ENCODE measurements at places on chromosomes 7 and 10. TPM values are rescaled to one million over a fixed set of nuclear protein-coding genes. Genes with fewer than 3 reads are reported as not detected.

NPFFR1 gene
- not detected for total RNA-seq

MACC1 gene
- total RNA-seq: 16.1 TPM

LIPK gene
- total RNA-seq: not detected

CFTR gene
- 6.6 TPM for total RNA-seq

SLC26A3 gene
- total RNA-seq: 2.0 TPM

GJD4 gene
- 0.24 TPM for total RNA-seq

GNGT1 gene
- total RNA-seq: not detected

DNA sequence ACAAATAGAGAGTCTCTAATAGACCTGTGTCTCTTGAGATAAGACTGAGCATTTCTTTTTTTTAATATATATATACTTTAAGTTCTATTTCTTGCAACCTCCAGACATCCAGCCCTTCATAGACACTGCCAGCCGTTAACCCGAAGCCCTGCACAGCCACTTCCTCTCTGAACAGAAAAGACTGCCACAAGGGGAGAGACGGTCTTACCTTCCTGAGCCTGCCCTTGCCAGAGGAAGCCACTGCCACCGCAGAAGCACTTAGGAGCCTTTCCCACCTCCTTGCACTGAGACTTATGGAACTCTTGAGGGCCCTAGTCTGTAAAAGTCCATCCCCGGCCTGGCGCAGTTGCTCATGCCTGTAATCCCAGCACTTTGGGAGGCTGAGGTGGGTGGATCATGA is 31.8 kb upstream of the PRSS1 start:
- no peak for DNase-seq

DNA sequence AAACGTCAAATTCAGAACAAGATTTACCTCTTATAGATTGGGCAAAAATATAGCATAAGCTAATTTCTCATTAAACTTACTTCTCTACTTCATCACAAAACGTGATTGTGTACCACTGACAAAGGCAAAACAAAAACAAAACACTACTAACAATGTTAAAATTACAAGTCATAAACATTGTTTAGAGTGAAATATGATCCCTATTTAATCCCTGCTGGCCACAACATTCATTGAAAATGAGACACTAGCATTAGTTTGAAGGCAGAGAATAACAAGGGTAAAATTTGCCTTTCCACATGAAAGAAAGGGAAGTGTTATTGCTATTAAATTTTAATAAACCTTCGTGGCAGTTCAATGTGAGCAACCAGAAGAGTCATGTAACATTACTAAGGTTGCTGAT is 45.0 kb downstream of the SEMA3A start:
- no peak for DNase-seq

- DNase-seq: no peak
These were observed 46.9 kb downstream of the MINDY3 start for GRCh38 chr10:15813415-15813814.

GRCh38 chr10:106991091-106991490 is 173.4 kb downstream of the SORCS1 start:
- no peak for DNase-seq

- DNase-seq: no peak
These were observed 22.5 kb downstream of the CCDC186 start for GRCh38 chr10:114151486-114151885.

DNA sequence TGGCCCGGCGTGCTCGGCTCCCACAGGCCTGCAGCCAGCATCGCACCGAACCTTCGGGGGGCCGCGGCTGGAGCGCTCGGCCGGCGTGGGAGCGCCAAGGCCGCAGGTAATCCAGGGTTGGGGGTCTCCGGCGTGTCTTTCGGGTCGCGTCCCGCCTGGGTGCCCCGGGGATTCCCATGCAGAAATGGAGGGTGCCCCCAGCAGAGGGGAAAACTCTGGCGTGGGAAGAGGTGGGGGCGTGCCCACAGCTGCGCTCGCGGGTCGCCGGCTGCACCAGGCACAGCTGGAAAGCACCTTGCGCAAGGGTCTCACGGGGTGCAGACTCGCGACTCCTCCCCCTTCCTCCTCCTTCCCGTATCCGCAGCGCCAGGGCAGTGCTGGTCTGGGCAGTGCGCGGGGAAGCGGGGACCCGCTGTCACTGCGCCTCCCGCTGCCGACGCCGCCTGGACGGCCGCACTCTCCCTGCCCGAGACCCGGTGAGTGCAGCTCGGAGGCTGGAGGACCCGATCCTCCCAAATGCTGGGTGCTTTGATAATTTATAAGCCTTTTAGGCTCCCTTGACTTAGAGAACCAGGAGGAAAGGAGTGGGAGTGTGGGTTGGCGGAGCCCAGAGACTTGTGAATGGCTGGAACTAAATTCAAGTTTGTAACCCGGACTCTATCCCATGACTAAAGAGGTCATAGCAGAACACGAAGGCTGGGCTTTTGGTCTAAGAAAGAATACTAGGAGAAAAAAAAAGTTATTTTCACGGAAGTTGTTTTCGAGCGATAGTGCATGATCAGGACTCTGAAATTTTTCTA is 489 bp downstream of the MAP3K8 start:
- peak; percentile 66 for DNase-seq

DNA sequence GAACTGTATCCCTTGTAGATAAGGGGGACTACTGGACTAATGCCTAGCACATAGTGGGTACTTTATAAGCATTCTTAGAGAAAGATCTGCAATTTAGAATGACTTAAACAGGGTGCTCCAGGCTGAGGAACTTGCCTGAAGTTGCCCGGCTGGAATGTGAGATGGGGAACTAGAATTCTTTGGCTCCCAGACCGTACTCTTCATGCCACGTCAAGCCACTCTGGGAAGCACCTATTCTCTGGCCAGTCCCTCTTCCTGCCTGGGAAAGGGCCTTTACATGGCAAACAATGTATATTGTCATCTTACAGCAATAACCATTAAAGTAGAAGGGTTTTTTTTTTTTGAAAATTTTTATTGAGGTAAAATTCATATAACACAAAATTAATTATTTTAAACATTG is 34.5 kb downstream of the ATXN7L1 start:
- DNase-seq: no peak

- DNase-seq: no peak
These were observed 145.9 kb downstream of the PRKAG2 start for GRCh38 chr7:151731022-151731441.

GRCh38 chr10:113867904-113868303 is 13.4 kb downstream of the NHLRC2 start:
- DNase-seq: no peak

- no peak for DNase-seq
These were observed 496.8 kb upstream of the AKR1E2 start for GRCh38 chr10:4329225-4329624.

GRCh38 chr7:24939416-24939815 is 40.6 kb downstream of the OSBPL3 start:
- no peak for DNase-seq

DNA sequence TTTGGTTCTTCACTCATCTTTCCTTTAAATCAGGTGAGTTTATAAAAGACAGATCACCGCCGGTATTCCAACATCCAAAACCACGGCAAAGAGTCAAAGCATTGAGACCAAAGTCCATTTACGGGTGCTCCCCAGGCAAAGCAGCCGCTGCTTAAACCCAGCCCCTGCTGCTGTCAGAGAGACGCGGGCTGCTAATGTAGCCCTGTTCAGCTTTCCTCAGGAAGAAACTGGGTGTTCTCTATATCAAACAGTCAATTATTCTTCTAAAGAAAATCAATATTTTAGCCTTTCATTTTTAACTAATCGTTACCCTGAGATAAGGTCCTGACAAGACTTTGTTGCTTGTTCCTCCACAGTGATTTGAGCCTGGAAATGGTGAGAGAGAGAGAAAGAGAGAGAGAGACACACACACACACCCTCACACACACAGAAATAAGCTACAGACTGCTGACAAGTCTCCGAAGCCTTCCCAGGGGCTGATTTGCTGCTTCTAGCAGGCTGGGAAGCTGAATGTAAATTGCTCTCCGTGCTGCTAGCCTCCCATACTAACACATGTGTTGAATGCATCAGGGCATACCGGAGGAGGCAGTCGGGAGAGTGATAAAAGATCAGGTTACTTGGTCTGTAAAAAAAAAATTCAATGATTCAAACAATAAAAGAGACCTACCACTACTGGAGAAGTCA is 183.0 kb upstream of the ANK3 start:
- DNase-seq: peak; percentile 20

DNA sequence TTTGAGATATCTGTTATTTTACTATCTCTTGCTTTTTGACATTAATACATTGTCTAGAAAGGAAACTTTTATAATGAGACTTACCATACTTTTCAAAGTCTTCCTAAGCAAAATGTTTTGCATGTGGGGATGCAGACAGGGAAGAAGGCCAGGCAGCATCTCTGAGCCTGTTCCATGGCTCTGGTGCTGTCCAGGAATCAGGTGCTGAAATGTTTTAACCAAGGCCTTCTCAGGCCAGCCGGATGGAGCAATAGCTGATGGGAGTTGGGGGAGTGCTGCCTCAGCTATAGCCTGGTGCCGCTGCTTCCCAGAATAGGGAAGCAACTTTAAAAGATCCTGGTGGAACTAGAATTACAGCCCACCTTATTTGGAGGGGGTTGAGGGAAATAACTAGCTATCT is 38.5 kb downstream of the CRTAC1 start:
- DNase-seq: peak; percentile 50

GRCh38 chr7:15687546-15688278 is 1.2 kb upstream of the MEOX2 start:
- DNase-seq: no peak

DNA sequence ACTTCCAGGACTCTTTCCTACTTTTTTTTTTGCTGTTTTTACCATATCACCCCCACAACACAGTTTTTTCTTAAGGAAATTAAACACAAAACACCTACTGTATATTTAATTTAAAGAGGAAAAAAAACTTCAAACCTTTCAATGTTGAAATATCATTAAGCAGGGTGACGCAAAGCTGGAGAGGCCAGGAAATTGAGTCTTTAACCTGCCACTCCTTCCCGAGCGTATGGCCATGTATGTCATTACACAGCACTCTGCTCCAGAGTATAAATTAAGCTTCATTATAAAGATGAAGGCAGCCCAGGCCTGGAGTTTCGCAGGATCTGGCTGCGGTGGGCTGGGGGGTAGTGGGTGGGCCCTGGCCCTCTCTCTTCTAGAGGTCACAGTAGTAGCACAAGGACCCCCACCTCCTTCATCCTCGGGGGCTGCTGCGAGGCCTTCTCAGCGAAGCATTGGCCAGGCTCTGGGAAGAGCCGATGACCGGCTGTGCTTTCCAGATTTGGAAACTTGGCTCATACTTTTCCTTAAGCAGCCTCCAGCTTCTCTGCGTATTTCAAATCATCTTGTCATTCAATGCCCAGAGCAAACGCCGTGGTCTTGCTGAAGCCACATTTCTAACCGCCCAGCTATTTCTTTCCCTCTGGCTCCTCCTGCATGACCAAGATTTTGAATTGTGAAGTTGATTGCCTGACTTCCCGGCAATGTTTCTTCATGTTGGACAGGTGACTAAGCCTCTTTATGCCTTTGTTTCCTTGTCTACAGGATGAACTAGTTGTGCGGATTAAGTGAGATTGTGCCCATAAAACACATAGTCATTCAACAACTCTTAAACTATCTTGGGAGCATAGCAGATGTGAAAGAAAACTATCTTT is 765.1 kb downstream of the SUGCT start:
- DNase-seq: no peak

- DNase-seq: no peak
These were observed 323.1 kb downstream of the TFEC start for GRCh38 chr7:115707258-115708012.

- no peak for DNase-seq
These were observed 37.2 kb downstream of the PDE1C start for GRCh38 chr7:32033006-32033405.

- DNase-seq: no peak
These were observed 271.7 kb downstream of the TCF7L2 start for GRCh38 chr10:113221756-113222168.

DNA sequence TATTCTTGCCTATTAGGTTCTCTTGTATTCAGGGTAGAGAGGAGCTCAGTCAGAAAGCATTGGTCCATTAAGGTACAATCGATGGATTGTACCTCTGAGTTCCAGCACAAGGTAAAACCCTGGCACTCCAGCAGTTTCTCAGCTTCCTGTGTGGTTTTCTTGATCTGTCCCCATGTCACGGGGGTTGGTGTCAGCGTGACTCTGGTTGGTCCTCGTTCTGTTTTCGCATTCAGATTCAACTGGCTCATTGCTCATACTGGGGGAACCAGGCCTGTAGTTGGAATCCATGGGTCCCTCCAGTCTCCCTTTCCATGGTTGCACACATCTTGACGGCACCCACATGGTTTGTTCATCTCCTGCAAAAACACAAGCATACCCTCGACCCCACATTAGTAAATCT is 32.7 kb upstream of the RASGEF1A start:
- DNase-seq: no peak

DNA sequence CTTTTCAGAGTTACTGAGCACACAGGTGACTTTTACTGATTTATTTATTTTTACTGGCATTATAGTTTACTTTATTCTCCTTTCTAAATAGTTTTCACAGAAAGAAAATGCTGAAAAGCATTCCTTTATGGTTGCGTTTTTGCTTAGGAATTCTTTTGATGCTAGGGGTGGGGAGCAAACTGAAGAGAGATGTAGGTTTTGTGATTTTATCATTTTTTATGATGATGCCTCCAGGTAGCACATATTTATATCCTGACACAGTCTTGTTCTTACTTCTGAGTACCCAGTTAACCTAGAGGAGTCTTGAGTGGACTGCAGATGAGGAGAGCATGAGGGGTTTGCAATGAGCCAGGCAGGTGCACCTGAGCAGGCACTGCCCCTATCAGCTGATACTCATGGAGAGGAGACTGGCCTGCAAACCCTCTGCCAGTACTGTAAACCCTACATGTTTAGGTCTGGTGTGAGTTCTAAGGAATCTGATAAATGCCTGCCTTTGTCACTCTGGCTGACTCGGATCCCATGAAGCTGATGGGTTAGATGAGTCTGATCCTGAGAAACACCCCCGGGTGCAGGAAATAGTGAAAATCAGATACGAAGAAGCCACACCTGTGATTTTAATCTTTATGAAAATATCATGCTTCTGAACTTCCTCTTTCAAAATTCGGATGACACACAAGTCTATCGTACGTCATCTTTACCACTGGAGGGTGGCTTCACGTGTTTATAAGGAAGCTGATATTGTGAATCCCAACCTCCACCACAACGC is 302.9 kb downstream of the WDR37 start:
- DNase-seq: no peak

- no peak for DNase-seq
These were observed 34.6 kb downstream of the PHTF2 start for GRCh38 chr7:77833136-77833535.

GRCh38 chr10:88117869-88118632 is 254.6 kb downstream of the PTEN start:
- no peak for DNase-seq

- no peak for DNase-seq
These were observed 337.0 kb downstream of the PTEN start for GRCh38 chr10:88200312-88201032.

DNA sequence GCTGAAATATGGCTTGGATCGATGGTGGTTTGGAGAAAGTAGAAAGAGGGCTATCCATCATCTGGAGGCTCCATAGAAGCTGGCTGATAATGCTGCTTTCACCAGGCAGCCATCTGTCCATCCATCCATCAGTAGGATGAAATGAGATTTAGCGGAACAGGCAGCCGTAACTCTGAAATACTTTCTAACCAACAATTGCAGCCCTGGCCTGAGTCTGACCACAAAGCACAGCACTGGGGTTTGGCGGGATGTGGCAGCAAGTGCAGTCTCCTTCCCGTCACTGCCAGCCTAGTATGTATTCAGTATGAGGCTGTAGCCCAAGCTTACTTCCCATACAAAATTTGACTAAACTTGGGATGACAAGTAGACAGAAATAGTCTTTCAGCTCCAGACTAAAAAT is 38.0 kb downstream of the R3HCC1L start:
- DNase-seq: no peak

All from progenitor cell of endocrine pancreas (in vitro differentiated cells).